Activated CD4-positive, alpha-beta T cell treated with anti-CD3 and anti-CD28 coated beads for 36 hours (primary cell): ENCODE measurements at places on chromosomes 13 and 19. TPM values are rescaled to one million over a fixed set of nuclear protein-coding genes. Genes with fewer than 3 reads are reported as not detected.

DNA sequence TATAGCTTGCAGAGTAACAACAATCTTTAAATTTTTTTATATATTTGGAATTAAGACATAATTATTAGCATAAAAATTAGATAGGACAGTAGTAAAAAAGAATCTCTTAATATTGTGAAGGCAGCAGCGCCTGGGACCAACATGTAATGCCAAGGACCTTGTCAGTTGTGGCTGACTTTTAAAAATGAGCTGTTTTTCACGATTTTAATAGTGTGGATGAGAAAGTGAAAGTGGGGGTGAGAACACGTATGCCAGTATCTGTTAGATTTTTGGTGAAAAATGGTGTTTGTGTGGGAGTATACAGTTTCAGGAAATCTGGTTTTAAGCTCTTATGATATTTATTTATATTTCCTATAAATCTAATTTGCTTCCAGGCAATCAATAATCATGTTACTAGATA is 125.2 kb downstream of the LMO7 start:
- DNase-seq = peak; percentile 37

The LRG1 gene
- 0.35 TPM for total RNA-seq

DNA sequence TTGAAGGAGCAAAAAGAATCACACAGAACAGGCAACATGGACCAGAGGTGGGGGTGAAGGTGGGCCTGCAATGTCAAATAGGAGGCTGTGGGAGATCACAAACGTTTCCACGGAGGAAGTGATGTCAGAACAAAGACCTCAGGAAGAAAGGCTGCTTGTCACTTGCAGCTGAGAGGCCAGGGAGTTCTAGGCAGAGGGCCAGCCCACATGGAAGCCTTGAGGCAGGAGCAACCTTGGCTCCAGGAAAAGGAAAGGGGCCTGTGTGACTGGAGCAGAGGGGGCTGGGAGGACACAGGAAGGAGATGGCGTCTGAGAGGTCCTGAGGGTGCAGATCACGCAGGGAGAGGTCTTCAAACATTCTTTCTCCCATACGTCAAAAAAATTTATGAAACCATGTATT is 16.3 kb downstream of the ZNF160 start:
- DNase-seq = no peak

DNA sequence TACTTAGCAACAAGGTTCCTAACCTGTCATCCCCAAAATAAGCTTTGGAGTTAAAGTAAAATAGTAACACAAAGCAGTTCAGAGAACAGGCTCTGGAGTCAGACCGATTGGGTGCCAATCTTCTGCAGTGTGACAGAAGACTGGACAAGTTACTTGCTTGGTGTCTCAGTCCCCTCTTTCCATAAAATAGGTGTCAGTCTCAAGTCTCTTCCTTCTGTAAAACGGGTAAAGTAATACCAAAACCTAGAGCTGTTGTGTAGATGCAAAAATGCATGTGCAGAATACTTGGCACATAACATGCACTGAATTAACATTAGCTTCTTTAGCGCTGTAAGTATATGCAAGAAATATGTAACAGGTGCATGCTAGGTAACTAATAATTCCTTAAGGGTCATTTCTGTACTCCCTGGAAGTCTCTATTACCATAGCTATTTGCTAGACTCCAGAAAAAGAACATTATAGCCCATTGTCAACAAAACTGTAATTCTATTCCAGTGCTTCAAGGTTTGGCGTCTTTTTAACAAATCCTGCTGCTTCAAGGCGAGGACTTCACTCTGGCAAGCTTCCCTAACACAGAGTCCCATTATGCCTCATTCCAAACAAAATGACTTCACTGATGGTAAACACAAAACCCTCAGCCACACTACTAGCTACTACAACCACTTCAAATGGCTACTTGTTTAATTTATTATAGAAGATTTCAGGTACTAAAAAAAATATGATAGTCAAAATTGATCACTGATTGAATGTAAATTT is 32.8 kb downstream of the ELF1 start:
- DNase-seq = no peak

- no peak for DNase-seq
Measured at GRCh38 chr13:20499986-20500385, 25.7 kb downstream of the CRYL1 start.

The TEX26 gene
- not detected for total RNA-seq
